ENCODE measurements at places on chromosomes 5 and 9.

DNA sequence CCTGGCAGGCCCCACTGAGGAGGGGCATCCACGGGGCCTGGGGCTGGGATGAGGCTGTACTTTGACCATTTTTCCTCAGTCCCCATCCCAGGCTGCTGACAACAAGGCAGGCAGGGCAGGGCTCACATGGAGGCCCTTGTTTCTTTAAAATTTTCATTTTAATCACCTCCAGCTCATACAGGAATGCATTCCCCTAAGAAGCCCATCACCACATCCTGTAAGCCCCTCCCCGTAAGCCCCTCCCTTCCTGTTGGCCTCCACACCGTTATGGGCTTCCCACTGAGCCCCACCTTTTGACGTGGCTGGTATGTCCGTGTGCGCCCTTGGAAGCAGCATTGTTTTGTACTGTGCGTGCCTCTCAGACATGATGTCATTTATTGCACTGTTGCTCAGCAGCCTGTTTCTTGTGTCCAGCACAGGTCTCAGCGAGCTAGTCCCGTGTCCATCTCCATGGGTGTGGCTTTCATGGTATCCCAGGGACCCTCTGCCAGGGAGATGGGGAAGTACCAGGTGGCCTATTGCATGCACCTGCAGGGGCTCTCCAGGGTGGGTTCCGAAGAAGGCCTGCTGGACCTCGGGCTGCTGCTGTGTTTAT, 22.4 kb downstream of the PHF2 start:
- DNase-seq = peak; percentile 27

DNA sequence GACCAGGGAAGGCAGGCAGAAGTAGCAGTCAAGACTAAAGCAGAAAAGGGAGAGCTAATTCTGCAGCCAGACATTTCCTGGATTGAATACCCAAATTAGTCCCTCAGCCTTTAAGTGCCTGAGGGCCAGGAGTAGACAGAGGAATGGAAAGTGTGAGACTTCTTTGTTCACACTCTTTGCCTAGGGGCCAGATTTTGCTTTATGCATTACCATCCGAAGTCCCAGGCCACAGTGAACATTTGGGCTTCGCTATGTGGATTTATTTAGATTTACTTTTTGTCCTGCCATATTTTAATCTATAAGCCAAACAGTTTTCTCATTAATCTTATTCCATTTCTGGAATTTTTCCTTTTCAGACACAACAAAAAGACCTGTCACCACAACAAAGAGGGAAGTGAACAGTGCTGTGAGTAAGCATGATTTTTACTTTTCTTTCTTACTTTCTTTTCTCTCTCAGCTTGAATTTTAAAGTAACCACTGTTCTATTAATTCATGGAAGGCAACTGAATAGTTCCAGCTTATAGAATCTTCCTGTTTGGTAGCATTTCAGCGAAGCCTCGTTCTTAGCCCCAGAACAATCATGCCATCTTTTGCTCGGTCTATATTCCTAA, 52.6 kb downstream of the PDCD1LG2 start:
- DNase-seq = peak; percentile 56

- DNase-seq = peak; percentile 78
Measured at GRCh38 chr5:79448336-79448735, 65.6 kb downstream of the HOMER1 start.

DNA sequence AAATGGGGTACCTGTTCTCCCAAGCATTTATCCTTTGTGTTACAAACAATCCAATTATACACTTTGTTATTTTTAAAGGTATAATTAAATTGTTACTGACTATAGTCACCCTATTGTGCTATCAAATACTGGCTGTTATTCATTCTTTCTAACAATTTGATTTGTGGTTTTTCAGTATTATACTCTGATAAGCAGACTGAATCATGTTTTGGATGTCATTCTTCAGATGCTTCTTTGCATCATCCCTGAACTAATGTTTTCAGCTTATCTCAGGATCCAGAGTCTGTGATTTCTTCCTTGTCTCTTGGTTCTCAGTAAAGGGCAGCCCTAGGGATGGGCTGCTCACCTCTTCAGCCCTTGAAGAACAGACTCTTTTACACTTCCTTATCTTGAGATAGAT, 177.8 kb upstream of the SGCD start:
- DNase-seq = peak; percentile 58

DNA sequence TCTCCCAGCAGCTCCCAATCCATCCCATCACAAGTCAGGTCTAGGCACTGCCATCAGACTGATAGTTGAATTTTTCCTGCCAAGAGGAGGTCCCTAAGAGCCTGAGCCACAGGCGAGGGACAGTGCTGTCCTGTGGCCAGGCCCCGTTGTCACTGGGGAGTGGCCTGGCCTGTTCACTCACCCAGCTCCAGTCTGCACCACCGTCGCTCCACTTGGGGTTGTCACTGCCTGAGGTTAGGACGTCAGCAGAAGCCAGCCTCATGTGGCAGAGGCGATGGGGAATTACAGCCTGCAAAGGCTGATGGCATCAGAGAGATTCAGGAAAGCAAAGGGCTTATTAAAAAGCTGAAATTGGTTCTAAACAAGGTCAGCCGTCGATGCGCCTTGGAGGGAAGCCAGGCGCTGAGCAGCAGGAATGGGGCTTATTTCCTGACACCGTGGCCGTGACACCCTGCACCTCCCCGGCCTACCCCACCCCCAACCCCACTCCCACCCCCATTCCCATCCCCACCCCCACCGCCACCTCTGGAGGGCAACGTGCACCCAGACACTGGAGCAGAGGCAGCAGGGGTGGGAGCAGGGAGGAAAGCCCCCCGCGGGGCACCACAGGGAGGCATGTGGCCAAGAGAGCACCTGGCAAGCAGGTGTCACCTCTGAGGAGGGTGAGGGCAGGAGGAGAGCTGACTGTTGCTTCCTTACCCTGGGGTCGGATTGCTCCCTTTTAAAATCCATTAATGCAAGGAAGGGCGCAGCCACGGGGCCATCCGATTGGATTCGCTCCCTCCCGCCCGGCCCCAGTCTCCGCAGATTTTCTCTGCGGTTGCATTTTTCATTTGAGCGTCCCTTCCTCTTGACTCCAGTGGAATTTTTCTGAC, 3.1 kb upstream of the DBH start:
- DNase-seq = no peak

- DNase-seq = no peak
Measured at GRCh38 chr5:145978708-145979107, 42.3 kb downstream of the SH3RF2 start.

DNA sequence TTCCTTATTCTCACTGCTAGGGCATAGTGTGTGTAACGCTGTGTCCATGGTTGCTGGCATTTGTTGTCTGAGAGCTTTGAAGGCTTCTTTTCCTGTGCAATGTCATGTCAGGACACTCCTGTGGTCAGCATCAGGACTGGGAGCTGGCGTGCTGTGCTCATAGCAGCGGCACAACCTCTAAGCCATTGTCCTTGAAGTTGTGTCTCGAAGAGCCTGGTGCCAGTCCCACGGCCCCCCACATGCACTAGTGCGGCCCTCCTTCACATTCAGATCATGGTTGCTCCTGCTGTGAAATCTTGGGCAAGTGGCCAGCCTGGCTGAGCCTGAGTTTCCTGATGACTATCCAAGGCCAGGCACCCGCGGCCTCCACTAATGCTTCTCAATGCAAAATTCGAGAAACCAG, 32.4 kb downstream of the PDZD2 start:
- DNase-seq = peak; percentile 11

DNA sequence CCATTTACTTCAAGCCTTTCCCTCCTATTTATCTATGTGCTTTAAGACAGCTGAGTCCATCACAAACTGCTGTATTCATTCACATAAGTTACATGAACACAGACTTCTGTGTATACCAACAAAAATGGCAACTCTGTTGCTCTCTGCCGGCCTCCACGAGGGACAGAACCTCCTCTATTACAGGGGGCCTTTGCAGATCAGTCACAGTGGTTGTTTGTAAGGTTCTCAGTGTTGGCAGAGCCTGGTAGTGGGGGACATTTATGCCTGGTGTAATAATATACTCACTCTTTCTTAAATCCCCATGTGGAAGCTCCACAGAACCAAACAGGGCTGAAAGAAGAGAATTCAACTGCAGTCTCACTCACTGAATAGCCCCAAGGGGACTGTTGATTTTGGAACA, 76.5 kb downstream of the SLC1A1 start:
- no peak for DNase-seq

DNA sequence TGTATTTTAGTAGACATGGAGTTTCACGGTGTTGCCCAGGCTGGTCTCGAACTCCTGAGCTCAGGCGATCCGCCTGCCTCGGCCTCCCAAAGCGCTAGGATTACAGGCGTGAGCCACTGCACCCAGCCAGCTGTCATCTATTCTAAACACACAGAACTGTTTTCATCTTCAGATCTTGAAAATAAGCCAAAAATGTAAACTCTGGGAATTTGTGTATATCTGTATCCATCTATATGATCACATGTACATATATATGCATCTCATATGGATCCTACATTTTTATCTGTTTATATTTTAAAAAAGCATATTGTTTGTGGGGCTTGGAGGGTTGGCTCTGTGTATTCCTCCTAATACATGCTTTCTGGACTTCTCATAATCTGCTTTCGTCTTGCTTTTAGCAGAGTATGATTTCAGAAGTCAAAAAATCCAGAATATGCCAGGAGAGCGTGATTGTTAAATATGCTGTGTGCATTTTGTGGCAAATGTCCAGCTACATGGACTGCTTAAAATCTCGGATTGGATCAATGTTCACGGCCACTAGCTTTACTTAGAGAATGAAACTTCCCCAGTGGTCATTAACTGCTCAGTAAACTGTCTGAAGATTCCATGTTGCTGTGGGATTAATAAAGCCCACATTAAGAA, 274.4 kb upstream of the IRX1 start:
- no peak for DNase-seq

DNA sequence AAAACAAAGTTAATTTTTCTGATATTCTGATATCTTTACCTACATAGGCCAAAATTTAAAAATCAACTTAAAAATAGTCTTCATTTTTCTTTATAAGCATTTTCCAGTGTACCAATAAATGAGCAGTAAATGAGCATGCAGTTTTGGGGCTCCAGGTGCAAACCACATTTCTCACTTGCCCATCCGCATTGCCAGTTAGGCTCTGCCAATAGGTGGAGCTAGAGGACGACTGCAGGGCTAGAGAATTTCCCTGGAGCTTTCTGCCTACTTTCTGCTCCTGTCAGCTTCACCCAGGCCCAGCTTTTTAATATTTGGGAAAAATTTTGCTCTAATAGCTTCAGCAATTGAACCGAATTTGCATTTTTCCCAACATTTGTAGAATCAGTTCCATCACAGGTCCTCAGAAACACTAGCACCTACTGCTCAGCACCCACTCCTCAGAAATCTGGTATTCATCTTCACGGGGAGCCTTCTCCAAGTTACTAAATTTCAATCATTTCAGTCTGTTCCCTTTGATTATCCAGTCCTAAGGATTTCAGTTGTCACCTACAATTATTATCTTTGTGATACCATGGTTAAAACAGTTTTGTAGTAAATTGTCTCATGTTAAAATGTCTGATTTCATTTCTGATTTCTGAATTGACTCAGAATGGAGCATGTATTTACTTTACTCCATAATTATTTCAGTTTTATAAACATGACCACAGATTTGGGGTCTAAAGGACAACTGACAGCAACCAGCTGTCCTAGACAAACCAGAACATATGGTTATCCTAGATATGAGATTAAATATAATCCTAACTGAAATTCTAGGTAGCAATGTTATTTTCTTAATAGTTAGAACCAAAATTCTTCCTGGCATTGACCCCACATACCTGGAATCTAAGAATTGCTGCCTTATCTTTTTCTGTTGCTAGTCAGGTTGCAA, 104.6 kb upstream of the FAM174A start:
- DNase-seq = no peak

DNA sequence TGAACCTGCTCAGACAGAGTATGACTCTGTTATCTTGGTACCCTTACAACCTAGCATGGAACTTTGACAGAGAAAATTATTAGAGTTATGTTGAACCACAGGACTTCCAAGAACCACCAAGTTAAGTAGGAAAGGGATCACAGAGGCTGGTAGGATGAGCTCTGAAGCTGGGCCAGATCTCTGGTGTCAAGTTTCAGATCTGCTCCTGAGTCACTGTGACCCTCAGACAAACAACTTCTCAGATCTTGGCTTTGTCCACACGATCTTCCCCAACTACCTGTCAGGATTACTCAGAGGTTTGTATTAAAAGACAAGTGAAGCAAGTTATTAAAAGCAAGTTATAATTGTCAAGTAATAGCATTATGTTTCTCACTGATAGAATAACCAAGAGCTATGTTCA, 189.0 kb downstream of the SEC61B start:
- peak; percentile 51 for DNase-seq

DNA sequence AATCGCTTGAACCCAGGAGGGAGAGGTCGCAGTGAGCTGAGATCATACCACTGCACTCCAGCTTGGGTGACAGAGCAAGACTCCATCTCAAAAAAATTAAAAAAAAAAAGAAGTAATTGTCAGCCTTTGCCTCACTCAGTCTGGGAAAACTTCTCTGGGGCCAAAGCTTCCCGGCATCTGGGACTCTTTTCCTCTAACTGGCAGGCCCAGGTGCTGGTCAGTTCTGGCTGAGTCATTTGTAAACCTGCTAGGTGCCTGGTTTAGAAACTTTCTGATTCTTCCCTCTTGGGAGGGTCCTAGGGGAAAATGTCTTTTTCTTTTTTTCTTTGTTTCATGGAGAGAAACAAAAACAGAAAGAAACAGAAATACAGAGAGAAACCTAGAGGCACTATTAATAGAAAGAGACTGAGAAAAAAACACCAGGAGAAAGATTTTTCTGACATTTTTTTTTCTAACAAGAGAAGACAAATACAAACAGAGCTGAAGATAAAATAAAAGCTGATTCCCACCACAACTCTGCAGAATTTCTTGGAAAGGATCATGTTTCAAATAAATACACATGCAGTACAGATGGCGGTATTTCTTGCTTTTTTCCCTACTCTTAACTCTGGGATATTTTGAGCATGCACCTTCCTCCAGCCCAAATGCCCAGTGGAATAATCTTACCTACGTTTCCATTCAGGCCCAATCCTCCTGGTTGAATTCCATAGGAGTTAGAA, 22.1 kb upstream of the UBAP2 start:
- no peak for DNase-seq

GRCh38 chr5:32714836-32715235, 3.7 kb downstream of the NPR3 start:
- DNase-seq = peak; percentile 44

GRCh38 chr5:170534177-170534576, 30.4 kb downstream of the KCNIP1 start:
- no peak for DNase-seq

- no peak for DNase-seq
Measured at GRCh38 chr5:53597894-53598293, 37.5 kb downstream of the NDUFS4 start.

DNA sequence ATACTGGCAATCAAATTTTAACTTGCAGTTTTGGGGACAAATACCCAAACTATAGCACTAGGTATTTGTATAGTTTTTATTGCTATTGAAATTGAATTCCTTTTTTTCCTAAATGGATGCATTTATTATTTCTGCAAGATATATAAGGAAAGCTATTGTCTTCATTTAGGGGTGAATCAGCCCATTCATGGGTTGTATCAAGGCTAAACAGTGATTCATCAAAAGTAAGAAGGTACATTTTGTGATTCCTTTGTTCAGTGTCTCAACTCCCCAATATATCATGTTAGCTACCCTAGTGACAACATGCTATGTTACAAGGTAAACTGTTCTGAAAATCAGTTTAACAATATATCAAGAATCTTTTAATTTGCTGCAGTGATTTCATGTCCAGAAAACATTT, 185.7 kb downstream of the PLK2 start:
- no peak for DNase-seq

GRCh38 chr9:34069831-34070230, 21.1 kb upstream of the UBAP2 start:
- DNase-seq = no peak

- no peak for DNase-seq
Measured at GRCh38 chr9:3862561-3862960, 336.8 kb upstream of the RFX3 start.
